ENCODE measurements at places on chromosomes 11 and 22. TPM values are rescaled to one million over a fixed set of nuclear protein-coding genes. Genes with fewer than 3 reads are reported as not detected.

MRPL23 gene
- 192 TPM for total RNA-seq

MGAT3 gene
- total RNA-seq = 34.8 TPM

MAP6 gene
- 4.9 TPM for total RNA-seq

OR8D4 gene
- total RNA-seq = not detected

- no peak for DNase-seq
Observed at GRCh38 chr11:8642196-8642841, 40.1 kb downstream of the TRIM66 start.

GRCh38 chr11:127199306-127199801 lies 198.8 kb upstream of the KIRREL3 start:
- no peak for DNase-seq

All from Karpas-422 (cell line).